Chondrocyte (in vitro differentiated cells): ENCODE measurements at places on chromosomes 1 and 21. TPM values are rescaled to one million over a fixed set of nuclear protein-coding genes. Genes with fewer than 3 reads are reported as not detected.

The MRPL55 gene
- total RNA-seq = 45.4 to 75.6 TPM (median 48.6 TPM) in 3 replicates

The SPATA17 gene
- 0.15 to 0.85 TPM in 2 of 3 replicates, not detected in the other for total RNA-seq

GRCh38 chr1:204733289-204733688 lies 47.8 kb upstream of the LRRN2 start:
- H3K27me3 ChIP-seq = peaks cover 76% of the 10 kb centered on the region
- no peak overlapping the region for H3K27ac ChIP-seq
- no peak overlapping the region for H3K4me3 ChIP-seq

- DNase-seq = no peak
- peaks cover 38% of the 10 kb centered on the region for H3K4me1 ChIP-seq
- no peaks in the 10 kb centered on the region for H3K27me3 ChIP-seq
- no peak overlapping the region for H3K27ac ChIP-seq
These were observed 575 bp downstream of the TRIM67 start for GRCh38 chr1:231162297-231162969.

The LY9 gene
- not detected in 3 replicates for total RNA-seq

GRCh38 chr1:16903054-16903453 lies 7.3 kb downstream of the RNU1-2 start:
- no peak for DNase-seq
- no peaks in the 10 kb centered on the region for H3K4me1 ChIP-seq
- no peak overlapping the region for H3K27ac ChIP-seq
- H3K36me3 ChIP-seq = no peaks in the 10 kb centered on the region
- peak overlapping the region; percentile 46 for H3K4me3 ChIP-seq

The A3GALT2 gene
- total RNA-seq = 0.27 TPM in 1 of 3 replicates, not detected in the others

DNA sequence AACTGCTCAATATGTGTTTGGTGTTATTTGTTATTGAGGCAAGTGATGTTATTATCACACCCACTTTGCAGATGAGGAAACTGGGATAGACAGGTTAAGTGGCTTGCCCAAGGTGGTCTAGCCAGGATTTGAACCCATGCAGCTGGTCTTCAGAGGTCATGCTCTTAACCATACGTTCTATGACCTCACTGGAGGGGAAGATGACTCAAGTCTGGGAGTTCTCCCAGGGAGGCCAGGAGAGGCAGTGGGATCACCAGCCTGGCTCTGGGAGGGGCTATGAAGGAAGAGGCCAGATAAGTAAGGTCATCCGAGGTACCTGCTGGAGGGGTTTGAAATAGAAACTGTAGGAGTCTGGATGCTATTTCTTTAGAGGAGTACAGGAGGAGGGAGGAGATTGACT lies 95.3 kb downstream of the NAV1 start:
- no peak overlapping the region for H3K4me3 ChIP-seq
- H3K4me1 ChIP-seq = peaks cover 35% of the 10 kb centered on the region
- H3K36me3 ChIP-seq = peaks cover 19% of the 10 kb centered on the region
- H3K27ac ChIP-seq = no peak overlapping the region

DNA sequence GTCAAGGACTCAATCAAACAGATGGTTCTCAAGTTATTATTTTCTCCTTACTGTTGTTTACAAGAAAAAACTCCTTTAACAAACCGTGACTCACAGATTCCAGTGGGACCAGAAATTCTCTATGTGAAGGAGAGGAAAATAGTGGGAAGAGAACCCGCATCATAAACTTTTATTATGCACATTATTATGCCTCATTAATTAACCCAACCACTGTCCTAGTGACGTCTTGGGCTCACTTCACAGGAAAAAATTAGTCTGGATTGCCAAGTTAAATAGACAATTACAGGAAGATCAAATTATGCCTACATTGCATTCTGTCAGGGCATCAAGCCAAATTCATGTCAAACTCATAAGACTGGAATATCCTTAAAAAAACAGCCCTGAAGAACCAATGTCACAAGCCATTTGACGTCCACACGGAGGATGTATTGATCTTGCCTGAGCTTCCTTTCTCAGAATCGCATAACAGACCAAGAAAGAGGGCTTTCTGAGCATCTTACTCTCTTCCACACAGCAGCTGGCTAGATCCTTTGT lies 347.8 kb downstream of the DUSP10 start:
- no peak for DNase-seq
- H3K4me3 ChIP-seq = no peak overlapping the region
- H3K27me3 ChIP-seq = peaks cover 2% of the 10 kb centered on the region
- H3K27ac ChIP-seq = no peak overlapping the region
- no peaks in the 10 kb centered on the region for H3K36me3 ChIP-seq

The COL9A2 gene
- total RNA-seq = 4.9 to 10.4 TPM (median 9.9 TPM) in 3 replicates

The ELAVL4 gene
- total RNA-seq = not detected in 3 replicates

The DENND2C gene
- 3.0 to 3.8 TPM (median 3.3 TPM) in 3 replicates for total RNA-seq
